Peyer's patch (tissue), 4 donors: ENCODE measurements at places on chromosomes 5 and 9. TPM values are rescaled to one million over a fixed set of nuclear protein-coding genes. Genes with fewer than 3 reads are reported as not detected.

DNA sequence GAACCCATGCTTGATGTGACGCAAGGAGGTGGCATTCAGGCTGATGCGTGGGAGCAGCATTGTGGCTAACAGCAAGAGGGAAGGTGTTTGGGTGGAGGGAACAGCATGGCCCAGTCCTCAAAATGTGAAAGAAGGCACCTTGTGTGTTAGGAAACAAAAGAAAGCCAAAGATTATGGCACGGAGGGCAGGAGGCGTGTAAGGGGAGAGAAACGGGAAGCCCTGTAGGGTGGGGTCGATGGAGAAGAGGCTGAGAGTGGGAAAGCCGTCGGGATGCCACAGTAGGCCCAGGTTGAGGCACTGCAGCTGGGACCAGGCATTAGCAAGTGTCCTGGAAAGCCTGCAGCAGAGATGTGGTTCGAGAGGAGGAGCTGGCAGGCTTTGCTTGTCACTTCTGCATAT is 241.1 kb downstream of the GADD45G start:
- no peak overlapping the region for H3K27ac ChIP-seq
- DNase-seq, result peak; percentile 9
- no peaks in the 10 kb centered on the region for H3K4me1 ChIP-seq
- H3K27me3 ChIP-seq, result no peaks in the 10 kb centered on the region
- no peaks in the 10 kb centered on the region for H3K36me3 ChIP-seq

DNA sequence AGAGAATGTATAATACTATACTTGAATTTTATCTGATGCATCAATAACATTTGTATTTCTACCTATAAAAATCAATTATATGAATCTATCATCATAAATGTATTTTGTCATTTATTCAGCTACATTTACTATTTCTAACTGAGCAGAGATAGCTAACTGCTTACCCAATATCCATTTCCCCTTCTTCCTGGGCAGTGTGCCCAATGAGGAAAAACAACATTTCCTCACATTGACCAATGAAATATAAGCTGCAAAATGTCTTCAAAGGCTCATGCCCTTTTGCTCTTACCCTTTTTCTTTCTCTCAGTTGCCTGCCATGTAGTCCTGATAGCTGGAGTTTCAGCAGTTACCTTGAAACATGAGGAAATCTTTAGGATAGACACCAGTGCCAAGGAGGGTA is 385.8 kb upstream of the PCSK5 start:
- DNase-seq, result no peak
- no peak overlapping the region for H3K27ac ChIP-seq
- H3K4me3 ChIP-seq, result no peak overlapping the region
- no peaks in the 10 kb centered on the region for H3K36me3 ChIP-seq

DNA sequence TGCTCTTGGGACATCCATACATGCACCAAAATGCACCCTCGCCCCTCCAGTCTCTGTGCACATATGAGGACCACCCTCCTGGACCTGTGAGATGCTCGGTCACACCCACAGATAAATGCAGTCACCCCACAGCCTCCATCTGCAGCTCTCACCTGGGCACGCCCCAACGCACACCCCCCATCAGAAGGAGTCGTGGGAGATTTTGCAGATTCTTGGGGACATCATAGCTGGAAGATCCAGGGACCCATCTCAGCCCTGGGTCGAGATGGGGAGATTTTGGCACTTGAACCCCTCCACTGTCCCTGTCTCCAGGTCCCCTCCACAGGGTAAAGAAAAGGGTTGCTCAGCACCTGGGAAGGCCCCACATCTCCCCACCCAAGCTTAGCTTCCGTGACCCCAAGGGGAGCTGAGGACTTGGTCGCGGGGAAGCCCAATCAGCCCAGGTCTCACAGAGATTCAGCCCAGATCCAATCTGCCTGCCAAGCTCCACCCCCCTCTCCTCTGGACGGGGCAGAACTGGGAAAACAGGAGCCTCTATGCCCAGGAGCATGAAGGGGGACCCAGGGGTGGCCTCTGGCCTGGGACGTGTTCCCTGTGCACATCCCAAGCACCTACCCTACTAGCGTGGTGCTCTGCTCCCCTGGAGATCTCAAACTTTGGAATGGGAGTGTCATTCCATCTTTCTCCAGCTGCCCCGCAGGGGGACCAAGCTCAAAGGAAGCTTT is 89.2 kb upstream of the LMX1B start:
- no peaks in the 10 kb centered on the region for H3K36me3 ChIP-seq
- no peak for DNase-seq
- no peaks in the 10 kb centered on the region for H3K27me3 ChIP-seq
- no peak overlapping the region for H3K4me3 ChIP-seq

CENPH gene
- 11.6 TPM for total RNA-seq

- no peak overlapping the region for H3K4me3 ChIP-seq
- no peaks in the 10 kb centered on the region for H3K36me3 ChIP-seq
- no peak for DNase-seq
- H3K4me1 ChIP-seq, result no peaks in the 10 kb centered on the region
These were observed 106.4 kb downstream of the AUH start for GRCh38 chr9:91255327-91255726.

LEAP2 gene
- 20.1 TPM for total RNA-seq

GRCh38 chr5:74630453-74631066 is 10.0 kb downstream of the ENC1 start:
- peaks cover 20% of the 10 kb centered on the region for H3K4me1 ChIP-seq
- H3K27ac ChIP-seq, result no peak overlapping the region
- H3K36me3 ChIP-seq, result no peaks in the 10 kb centered on the region
- H3K4me3 ChIP-seq, result no peak overlapping the region
- no peak for DNase-seq

GRCh38 chr5:105934171-105934570 is 1736.6 kb downstream of the EFNA5 start:
- no peaks in the 10 kb centered on the region for H3K36me3 ChIP-seq
- H3K27ac ChIP-seq, result no peak overlapping the region
- no peaks in the 10 kb centered on the region for H3K27me3 ChIP-seq
- H3K4me3 ChIP-seq, result no peak overlapping the region
- no peak for DNase-seq
